Lung microvascular endothelial cell (primary cell): ENCODE measurements at places on chromosomes 1 and 21. TPM values are rescaled to one million over a fixed set of nuclear protein-coding genes. Genes with fewer than 3 reads are reported as not detected.

GSTM5 gene
- under 0.01 TPM in 1 of 2 replicates, not detected in the other for total RNA-seq

IVL gene
- not detected in 2 replicates for total RNA-seq

SV2A gene
- 1.5 and 2.8 TPM in 2 replicates for total RNA-seq

SLC44A5 gene
- total RNA-seq: 0.99 and 2.2 TPM in 2 replicates

ZNF695 gene
- 0.99 and 1.7 TPM in 2 replicates for total RNA-seq

DISP3 gene
- total RNA-seq: under 0.01 TPM in 2 replicates

AJAP1 gene
- not detected in 2 replicates for total RNA-seq

C1orf216 gene
- total RNA-seq: 12.2 and 17.1 TPM in 2 replicates

PM20D1 gene
- total RNA-seq: under 0.01 TPM in 1 of 2 replicates, not detected in the other

GBP7 gene
- not detected in 2 replicates for total RNA-seq

C1QTNF12 gene
- 0.20 and 0.22 TPM in 2 replicates for total RNA-seq

OR6K3 gene
- total RNA-seq: not detected in 2 replicates

CELA2A gene
- not detected in 2 replicates for total RNA-seq

ZBTB18 gene
- 11.8 and 13.9 TPM in 2 replicates for total RNA-seq

SPRR1B gene
- not detected in 2 replicates for total RNA-seq

PKP1 gene
- total RNA-seq: under 0.01 TPM in 1 of 2 replicates, not detected in the other
